T-helper 17 cell (primary cell): ENCODE measurements at places on chromosomes 13 and 19. TPM values are rescaled to one million over a fixed set of nuclear protein-coding genes. Genes with fewer than 3 reads are reported as not detected.
A peak's percentile ranks its signal among the peaks of the same experiment; 100 is the strongest.

DNA sequence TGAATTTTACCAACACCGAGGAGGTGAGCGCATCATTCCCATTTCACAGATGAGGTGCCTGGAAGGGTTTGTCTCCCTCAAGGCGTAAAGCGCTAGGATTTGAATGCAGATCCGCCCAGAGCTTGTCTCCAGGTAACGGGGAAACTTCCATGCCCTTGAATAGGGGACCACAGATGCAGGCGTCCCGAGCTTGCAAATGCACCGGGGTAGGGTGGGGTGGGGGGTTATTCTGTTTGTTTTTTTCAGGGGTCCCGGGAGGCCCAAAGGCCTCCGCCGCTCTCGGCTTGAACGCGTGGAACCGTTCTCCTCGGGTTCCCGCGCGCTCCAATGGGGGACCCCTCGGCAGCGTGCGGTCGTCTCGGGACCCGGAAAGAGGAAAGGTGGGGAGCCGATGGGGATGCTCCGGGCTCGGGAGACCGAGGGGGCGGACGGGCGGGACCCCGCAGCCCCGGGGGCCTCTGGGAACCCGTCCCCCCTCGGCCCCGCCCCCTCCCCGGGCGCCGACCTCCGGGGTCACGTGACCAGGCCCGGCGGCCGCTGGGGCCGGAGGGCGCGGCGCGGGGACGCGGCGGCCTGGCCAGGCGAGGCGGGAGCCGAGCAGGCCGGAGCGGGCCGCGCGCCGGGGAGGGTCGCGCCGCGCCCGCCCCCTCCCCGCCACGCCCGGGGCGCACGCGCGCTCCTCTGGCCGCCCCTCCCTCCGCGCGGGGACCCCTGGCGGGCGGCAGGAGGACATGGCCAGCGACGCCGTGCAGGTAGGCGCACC lies at the start of gene PKN1:
Gene PKN1 (plus strand): TSS at position 516 of the 763 bp plus-strand sequence. CDS start 216 bp downstream, at position 732.
- peak within 1 kb of the TSS; percentile 91 for H3K4me3 ChIP-seq
- DNase-seq: peak; percentile 34
- peak within 1 kb of the TSS; percentile 84 for H3K27ac ChIP-seq
- H3K4me1 ChIP-seq: peaks cover 24% of the 10 kb centered on the region
- H3K27me3 ChIP-seq: no peaks in the 10 kb centered on the region
- no peaks in the 10 kb centered on the region for H3K36me3 ChIP-seq

GRCh38 chr13:78609464-78610205 lies 6.3 kb upstream of the POU4F1 start:
- H3K36me3 ChIP-seq: peaks cover 3% of the 10 kb centered on the region
- no peak for DNase-seq
- peaks cover 64% of the 10 kb centered on the region for H3K27me3 ChIP-seq
- no peak overlapping the region for H3K27ac ChIP-seq
- peak overlapping the region; percentile 87 for H3K4me3 ChIP-seq

GRCh38 chr13:28574617-28575142 lies 79.8 kb upstream of the FLT1 start:
- no peak for DNase-seq
- H3K4me3 ChIP-seq: no peak overlapping the region
- peaks cover 16% of the 10 kb centered on the region for H3K27me3 ChIP-seq
- H3K27ac ChIP-seq: no peak overlapping the region
- H3K4me1 ChIP-seq: peaks cover 2% of the 10 kb centered on the region
- H3K36me3 ChIP-seq: peaks cover 2% of the 10 kb centered on the region

DNA sequence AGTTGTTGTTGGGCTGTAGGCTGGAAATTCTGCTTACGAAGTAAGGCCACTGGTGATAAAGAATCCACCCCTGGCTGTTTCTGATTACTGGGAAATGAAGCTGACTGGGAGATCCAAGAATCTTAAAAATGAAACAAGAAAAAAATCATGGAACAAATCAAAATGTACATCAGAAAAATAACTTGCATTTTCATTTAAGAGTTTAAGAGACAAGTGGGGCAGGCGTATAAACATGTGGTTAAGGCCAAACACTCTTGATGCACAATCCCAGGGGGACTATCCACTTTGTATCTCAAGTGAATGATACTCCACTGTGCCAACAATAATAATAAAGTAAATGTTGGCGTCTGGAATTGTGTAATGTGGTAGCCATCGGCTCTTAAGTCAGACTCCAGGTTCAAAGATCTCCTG lies 24.6 kb downstream of the ZMYM5 start:
- H3K27ac ChIP-seq: no peak overlapping the region
- peaks cover 3% of the 10 kb centered on the region for H3K4me1 ChIP-seq
- H3K36me3 ChIP-seq: no peaks in the 10 kb centered on the region
- no peak for DNase-seq
- no peak overlapping the region for H3K4me3 ChIP-seq
- no peaks in the 10 kb centered on the region for H3K27me3 ChIP-seq

GRCh38 chr13:48560657-48561337 lies 27.9 kb upstream of the RCBTB2 start:
- H3K36me3 ChIP-seq: peaks cover 3% of the 10 kb centered on the region
- peaks cover 42% of the 10 kb centered on the region for H3K4me1 ChIP-seq
- no peak for DNase-seq

DNA sequence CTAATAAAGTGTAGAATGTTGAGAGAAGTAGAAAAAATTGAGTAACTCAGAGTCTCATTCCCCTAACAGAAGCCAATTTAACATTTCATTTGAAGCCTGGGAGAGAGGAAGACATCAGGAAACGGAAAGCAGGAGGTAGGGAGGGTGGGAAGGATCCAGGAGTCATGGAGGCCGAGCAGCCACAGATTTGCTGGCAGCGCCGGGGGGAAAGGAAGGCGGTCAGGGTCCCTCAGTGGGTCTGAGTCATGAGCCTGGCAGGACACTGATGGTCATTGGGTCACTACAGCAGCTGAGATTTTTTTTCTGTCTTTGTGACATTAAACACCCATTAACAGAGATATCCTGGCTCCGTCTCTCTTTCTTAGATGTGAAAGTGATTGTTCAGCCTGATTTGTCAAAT lies 248.1 kb downstream of the EFNB2 start:
- H3K4me1 ChIP-seq: no peaks in the 10 kb centered on the region
- H3K4me3 ChIP-seq: no peak overlapping the region
- H3K27me3 ChIP-seq: peaks cover 4% of the 10 kb centered on the region
- H3K36me3 ChIP-seq: no peaks in the 10 kb centered on the region
- DNase-seq: no peak
- H3K27ac ChIP-seq: no peak overlapping the region

GRCh38 chr13:55583953-55584593 lies 1556.6 kb upstream of the PRR20A start:
- DNase-seq: no peak
- no peaks in the 10 kb centered on the region for H3K27me3 ChIP-seq
- no peaks in the 10 kb centered on the region for H3K36me3 ChIP-seq
- no peak overlapping the region for H3K27ac ChIP-seq

GRCh38 chr13:61954092-61954491 lies 538.4 kb upstream of the PCDH20 start:
- no peaks in the 10 kb centered on the region for H3K4me1 ChIP-seq
- H3K36me3 ChIP-seq: no peaks in the 10 kb centered on the region
- DNase-seq: no peak
- no peak overlapping the region for H3K27ac ChIP-seq

- H3K27ac ChIP-seq: peak overlapping the region; percentile 79
- peaks cover 16% of the 10 kb centered on the region for H3K4me1 ChIP-seq
- no peak overlapping the region for H3K4me3 ChIP-seq
- H3K27me3 ChIP-seq: no peaks in the 10 kb centered on the region
- no peak for DNase-seq
These were observed 36.0 kb downstream of the PBX4 start for GRCh38 chr19:19582471-19582870.

DNA sequence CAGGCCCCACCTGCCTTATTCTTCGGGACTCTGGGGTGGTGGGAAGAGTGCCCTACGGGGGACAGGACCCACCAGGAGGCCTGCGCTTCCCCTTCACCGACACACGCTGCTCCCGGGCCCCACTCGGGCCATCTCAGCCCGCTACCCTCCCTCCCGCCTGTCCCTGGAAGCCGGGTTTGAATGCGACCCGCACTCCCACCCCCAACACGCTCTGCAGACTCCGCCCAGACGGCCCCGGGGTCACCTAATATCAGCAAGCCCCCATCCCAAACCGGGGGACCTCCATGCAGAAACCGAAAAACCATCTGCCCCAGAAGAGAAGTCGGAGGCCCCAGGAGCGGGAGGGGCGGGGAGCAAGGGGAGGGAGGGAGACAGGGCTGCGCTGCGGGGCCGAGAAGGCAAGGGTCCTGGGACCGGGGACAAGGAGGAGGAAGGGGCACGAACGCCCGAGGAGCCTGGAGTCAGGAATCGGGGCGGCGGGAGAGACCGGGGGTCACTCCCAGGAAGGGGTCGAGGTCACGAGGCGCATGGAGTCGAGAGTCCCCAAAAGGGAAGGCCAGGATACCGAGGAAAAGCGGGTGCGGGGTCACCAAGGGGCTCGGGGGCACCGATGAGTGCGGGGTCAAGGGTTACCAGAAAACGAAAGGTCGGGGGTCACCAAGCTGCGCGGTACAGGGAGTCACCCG lies 766 bp downstream of the SBNO2 start:
- H3K36me3 ChIP-seq: peaks cover 6% of the 10 kb centered on the region
- peak overlapping the region; percentile 82 for H3K27ac ChIP-seq
- no peak for DNase-seq
- H3K4me3 ChIP-seq: peak overlapping the region; percentile 89

DNA sequence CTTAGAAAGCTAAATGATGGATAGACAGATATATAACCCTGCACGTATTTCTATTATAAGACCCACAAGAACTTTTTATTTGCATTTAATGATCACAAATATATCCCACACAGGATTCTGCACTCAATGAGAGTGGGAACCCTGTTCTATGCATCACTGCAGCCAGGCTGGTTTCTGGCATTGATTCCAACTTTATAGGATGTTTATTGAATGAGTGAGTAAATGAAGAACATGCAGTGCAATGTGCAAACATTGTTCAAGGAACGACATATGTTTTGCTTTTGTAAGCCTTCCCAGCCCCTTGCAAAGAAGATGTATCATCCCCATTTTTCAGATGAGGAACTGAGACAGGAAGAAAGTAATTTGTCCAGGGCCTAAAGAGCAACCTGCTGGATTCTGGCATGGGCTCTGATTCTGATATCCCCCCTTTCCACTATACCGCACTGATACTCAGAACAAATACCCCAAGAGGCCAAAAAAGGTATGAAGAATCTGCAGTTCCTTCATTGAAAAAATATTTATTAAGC lies 246.3 kb downstream of the LACC1 start:
- no peak overlapping the region for H3K27ac ChIP-seq
- peaks cover 28% of the 10 kb centered on the region for H3K27me3 ChIP-seq
- no peak overlapping the region for H3K4me3 ChIP-seq
- DNase-seq: no peak

DNA sequence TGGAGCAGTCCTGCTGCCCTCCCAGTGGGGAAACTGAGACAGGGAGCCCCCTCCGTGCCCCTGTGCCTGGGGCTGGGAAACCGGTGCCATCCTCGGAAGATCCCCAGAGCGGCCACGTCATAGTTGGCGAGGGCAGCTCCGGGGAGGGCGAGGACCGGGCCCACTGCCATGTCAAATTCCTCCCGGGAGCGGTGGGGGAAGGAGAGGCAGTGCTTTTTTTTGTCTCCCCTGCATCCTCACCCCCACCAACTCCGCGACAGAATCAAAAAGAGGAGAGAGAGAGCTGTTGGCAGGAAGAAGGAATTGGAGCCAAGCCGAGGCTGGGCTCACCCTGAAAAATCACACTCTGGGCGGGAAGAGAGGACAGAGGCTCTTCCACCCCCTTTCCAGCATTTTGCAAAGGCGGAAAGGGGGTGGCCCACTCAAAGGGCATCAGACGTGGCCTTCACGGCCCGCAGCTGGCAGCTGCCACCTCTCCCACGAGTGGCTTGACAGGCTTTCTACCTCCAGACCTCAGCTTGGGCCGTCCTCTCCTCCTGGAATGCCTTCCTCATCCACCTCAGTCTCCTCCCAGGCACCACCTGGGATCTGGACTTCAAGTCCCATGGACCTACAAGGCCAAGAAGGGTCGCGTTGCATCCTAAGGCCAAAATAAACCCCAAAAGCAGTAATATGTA lies 19.6 kb upstream of the NFIC start:
- no peaks in the 10 kb centered on the region for H3K36me3 ChIP-seq
- no peaks in the 10 kb centered on the region for H3K27me3 ChIP-seq
- no peaks in the 10 kb centered on the region for H3K4me1 ChIP-seq
- H3K27ac ChIP-seq: no peak overlapping the region

GRCh38 chr13:79492313-79492798 lies 11.4 kb downstream of the NDFIP2 start:
- no peaks in the 10 kb centered on the region for H3K27me3 ChIP-seq
- H3K4me3 ChIP-seq: no peak overlapping the region
- peaks cover 32% of the 10 kb centered on the region for H3K4me1 ChIP-seq
- no peak overlapping the region for H3K27ac ChIP-seq
- DNase-seq: no peak
- no peaks in the 10 kb centered on the region for H3K36me3 ChIP-seq

GRCh38 chr13:111646456-111646855 lies 326.0 kb downstream of the TEX29 start:
- H3K36me3 ChIP-seq: no peaks in the 10 kb centered on the region
- peaks cover 31% of the 10 kb centered on the region for H3K27me3 ChIP-seq
- H3K4me3 ChIP-seq: no peak overlapping the region
- no peaks in the 10 kb centered on the region for H3K4me1 ChIP-seq
- no peak overlapping the region for H3K27ac ChIP-seq
- no peak for DNase-seq

The LGI4 gene
- 0.52 TPM for total RNA-seq

The LYPD5 gene
- total RNA-seq: not detected

The NR1H2 gene
- total RNA-seq: 276 TPM

The ZNF43 gene
- total RNA-seq: 24.4 TPM
